ENCODE measurements at places on chromosomes 2 and 18.

GRCh38 chr2:163541495-163541894, 194.3 kb downstream of the FIGN start:
- no peak for DNase-seq

- DNase-seq = no peak
These were observed 14.3 kb downstream of the EDAR start for GRCh38 chr2:108974674-108975073.

DNA sequence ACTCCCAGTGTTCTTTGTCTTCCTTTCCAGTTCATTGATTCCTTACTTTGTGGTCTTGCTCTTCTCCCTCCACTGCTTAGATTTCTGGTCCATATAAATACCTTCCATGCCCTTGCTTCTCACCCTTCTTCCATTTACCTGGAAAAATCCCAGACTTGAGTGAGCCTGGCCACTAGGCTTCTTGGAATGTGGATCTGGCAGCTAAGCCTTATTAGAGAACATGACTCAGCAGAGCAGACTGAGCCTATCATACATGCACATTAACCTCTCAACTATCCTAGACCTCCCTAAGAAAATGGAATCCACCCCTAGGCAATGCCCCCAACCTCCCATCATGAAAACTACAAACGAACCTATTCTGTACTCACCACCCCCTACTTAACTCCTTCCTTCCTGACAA, 127.7 kb downstream of the RHBDD1 start:
- DNase-seq = no peak

DNA sequence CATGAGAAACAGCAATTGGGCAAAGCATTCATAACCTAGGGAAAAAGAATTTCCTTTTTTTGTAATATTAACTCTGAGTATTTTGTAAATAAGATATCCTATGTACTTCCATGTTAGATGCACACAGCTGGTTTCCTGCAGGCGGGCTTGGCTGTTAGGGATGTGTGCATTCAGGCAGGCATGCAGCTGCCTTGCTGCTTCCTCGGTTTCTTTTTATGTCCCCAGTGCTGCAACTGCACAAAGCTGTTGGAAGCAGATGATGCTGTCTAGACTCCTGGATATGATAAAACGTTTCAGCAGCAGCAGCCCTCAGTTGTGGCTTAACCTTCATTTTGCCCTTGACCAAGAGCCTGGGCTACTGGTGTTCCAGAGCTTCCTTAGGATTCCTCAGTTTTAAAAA, 89.4 kb upstream of the EML6 start:
- DNase-seq = no peak

Data from NCI-H2029 (cell line).